Stimulated activated CD4-positive, alpha-beta T cell treated with anti-CD3 and anti-CD28 coated beads, TNF-alpha, amount 100 ng/mL, for 24 hours (primary cell): ENCODE measurements at places on chromosomes 4 and X.

DNA sequence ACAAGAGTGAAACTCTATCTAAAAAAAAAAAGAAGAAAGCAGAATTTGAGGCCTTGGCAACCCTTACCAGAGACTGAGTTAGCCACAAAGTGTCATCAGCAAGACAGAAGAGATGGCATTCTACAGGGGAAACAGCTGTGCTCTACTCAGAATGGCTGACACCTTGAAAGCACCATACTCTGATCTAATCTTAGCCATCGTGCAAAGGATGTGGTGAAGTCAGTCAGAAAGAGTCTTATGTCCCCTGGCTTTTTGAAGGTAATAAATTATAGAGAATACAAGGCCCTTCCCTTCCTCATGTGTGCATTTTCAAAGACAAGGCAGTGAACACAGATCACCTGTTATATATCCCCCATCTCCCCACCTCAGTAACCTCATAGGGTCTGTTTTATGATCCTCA is 13.2 kb downstream of the CLNK start:
- DNase-seq = no peak

GRCh38 chrX:114599305-114599704 is 15.4 kb downstream of the HTR2C start:
- DNase-seq = no peak

DNA sequence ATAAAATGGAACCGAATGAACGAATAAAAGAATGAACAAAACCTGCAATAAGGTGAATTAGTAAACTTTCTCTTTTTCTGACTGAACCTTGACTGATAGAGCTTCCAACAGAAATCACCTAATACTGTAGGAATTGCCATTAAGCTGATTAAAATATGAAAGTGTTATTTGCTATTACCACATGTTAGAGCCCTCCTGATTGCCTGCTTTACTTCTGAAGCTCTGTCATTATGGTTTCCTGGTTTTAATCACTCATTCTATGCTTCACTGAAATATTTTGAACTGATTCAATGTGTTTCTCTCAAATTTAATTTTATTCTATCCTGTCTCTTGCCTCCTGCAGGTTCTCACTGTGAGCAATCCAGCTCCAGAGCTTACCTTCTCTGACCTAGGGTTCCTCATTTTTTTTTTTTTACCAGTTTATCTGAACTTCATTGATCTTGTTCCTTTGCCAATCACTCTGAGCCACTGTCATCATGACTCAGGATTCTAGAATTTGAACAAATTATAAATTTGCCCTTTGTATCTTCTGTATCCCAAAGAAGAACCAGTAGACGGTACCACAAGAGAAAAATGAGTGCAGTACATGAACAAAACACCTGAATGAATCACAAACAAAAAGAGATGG is 48.1 kb upstream of the UGT2B15 start:
- DNase-seq = no peak

DNA sequence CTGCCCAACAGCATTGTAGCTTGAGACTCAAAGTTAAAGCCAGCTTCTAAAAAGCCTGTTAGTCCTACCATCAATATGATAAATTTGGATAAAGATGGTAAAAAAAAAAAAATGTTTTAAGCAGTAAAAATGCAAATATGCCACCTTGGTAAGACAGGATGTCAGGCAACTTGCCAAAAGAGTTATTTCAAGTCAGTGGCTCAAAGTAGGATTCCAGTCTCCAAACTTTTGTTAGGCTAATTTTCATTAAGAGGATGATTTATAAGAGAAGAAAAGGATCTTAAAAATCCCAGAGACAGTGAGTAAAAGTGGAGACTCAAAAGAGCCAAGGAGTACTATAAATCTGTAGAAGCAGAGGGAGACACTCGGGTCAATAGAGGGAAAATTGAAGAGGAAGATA is 47.5 kb downstream of the GASK1B start:
- DNase-seq = no peak

DNA sequence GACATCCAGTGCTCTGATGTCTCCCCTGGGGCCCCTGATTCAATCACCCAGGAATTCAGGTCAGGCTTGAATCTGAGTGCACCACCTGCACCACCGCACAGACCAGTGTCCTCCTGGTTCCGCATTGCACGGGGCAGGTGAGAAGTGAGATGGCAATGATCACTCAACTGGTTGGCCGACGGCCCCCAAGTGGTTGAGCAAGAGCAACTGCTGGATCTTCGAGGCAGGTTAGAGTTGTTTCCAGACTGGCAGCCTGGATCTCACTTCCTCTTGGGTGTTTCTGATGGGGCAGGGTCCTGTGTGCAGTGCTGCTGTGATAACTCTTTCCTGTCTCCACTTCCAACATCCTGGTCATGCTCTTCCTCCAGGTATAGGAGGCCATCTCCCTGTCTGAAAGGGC is 50.4 kb downstream of the C4orf50 start:
- DNase-seq = no peak

DNA sequence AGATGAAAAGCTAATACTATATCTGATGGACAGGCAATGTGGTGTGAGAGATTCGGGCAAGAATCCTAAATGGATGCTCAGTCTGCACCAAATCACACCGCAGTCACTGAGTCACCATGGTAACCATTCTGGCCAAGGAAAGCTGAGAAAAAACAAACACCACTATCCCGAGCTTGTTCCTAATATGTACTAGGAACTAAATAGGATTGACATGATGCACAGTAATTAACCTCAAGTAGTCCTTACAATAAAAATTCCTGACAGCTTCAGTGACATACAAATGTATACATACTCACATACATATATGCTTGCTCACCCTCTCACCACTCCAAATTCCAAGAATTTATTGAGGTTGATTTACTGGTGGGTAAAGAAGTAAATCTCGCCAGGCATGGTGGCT is 1.1 kb upstream of the RAB40A start:
- DNase-seq = no peak

- DNase-seq = no peak
These were observed 274.1 kb upstream of the PCDH18 start for GRCh38 chr4:137806420-137806819.

DNA sequence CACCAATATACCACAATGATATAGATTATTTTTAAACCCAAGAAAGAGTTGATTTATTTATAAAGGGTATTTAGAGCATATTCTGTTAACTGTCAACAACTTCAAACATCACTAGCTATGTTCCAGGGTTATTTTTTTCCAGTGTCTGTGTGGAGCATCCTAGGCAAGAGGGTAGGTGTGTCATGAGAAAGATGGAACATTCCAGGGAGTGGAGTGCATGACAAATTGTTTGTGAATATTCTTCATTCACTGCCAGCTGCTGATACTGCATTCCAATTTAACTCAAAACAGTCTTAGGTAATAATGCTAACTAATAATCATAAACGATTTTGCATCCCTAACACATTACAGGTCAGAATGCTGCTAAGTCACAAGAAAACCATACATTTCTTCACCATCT is 148.7 kb upstream of the RASGEF1B start:
- no peak for DNase-seq

GRCh38 chr4:98688411-98689290 is 30.2 kb upstream of the TSPAN5 start:
- peak; percentile 12 for DNase-seq

GRCh38 chr4:161581262-161582230 is 582.3 kb downstream of the FSTL5 start:
- DNase-seq = no peak

DNA sequence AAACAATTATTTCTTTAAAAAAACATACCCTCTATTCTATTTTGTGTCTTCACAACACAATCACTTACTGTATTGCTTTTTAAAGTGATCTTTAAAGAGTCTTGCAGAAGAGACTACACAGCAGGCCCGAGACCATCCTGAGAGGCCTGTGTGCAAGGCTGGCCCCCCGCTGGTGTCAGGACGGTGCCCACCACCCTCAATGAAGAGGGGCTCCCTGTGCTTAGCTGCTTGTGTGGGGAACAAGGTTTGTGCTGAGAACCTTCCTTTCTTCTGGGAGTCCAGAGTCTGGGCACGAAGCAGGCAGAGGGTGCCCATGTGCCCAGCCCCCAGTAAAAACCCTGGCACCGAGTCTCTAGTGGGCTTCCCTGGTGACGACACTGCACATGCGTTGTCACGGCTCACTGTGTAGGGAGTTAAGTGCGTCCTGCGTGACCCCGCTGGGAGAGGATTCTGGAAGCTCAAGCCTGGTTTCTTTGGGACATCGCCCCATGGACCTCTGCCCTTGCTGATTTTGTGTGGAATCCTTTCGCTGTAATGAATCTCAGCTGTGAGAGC is 22.0 kb downstream of the RGS12 start:
- no peak for DNase-seq

GRCh38 chr4:182238355-182238931 is 4.8 kb upstream of the TENM3 start:
- DNase-seq = no peak
